Stimulated activated CD4-positive, alpha-beta T cell treated with anti-CD3 and anti-CD28 coated beads, TNF-alpha, amount 100 ng/mL, for 24 hours (primary cell): ENCODE measurements at places on chromosomes 3 and 15.
A peak's percentile ranks its signal among the peaks of the same experiment; 100 is the strongest.

- no peak for DNase-seq
Observed at GRCh38 chr3:151813799-151814198, at the start of gene AADAC. Gene AADAC (plus strand): TSS chr3:151814116. CDS start chr3:151814163, 47 bp downstream.

GRCh38 chr3:68424796-68425460, 507.4 kb downstream of the TAFA4 start:
- DNase-seq, result no peak

- DNase-seq, result no peak
Observed at GRCh38 chr15:93983526-93983925, 247.8 kb upstream of the MCTP2 start.

DNA sequence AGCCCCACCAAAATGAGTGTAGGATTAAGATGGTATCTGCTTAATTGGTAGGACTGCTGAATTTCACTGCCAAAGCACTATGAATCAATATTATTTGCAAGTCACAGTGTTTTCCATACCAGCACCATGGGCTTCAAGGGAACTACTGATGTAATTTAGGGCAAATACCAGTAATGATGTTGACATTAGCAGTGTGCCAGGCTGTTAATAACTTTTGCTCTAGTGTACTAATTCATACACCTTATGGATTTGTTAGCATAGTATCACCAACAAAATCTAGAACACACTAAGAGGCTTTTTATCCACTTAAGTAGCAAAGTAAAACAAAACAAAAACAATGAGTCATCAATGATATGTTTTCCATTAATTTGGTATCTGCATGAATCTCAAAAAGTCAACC, 888.2 kb downstream of the CADM2 start:
- no peak for DNase-seq

- DNase-seq, result no peak
Observed at GRCh38 chr3:10928407-10928960, 64.1 kb upstream of the SLC6A1 start.

GRCh38 chr15:77064539-77065308, 6.2 kb downstream of the TSPAN3 start:
- DNase-seq, result no peak

GRCh38 chr3:179348325-179349013, 960 bp downstream of the MFN1 start:
- no peak for DNase-seq

GRCh38 chr3:52317208-52318000, 1.3 kb downstream of the DNAH1 start:
- peak; percentile 49 for DNase-seq

DNA sequence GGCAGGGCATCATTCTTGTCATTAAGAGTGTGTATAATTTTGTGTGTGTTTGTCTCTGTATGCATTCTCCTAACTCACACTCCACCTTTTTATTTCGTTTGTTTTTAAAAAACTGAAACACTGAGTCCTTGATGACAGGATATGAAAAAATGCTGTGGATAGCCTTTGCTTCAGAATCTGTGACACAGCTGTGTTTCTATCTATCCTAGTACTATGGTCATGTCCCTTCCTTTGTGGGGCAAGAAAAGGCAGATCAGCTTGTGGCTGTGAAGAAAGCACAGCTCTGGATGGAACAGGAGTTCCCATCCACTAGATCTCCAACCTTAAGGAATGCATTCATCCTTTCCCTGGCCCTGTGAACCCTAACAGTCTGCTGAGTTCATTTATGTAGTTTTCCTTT, 60.3 kb downstream of the OTOL1 start:
- DNase-seq, result no peak

GRCh38 chr3:8278448-8278847, 223.2 kb upstream of the LMCD1 start:
- no peak for DNase-seq

- no peak for DNase-seq
Observed at GRCh38 chr3:14388201-14388600, 14.2 kb upstream of the SLC6A6 start.

GRCh38 chr3:24318677-24319287, 175.9 kb downstream of the THRB start:
- DNase-seq, result no peak

DNA sequence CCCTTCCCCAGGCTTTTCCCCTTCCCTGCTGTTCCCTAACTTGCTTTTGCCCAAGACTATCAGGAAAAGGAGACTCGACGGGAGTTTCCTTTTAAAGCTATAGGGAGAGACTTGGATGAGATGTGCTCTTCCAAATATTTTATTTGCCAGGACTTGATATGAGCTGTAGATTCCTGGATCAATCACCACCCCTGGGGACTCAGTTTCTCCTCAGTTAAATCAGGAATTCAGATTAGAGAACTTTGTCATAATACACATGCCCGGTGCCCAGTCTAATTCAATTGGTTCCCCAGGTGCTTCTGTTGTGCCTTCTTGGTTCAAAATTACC, 46.6 kb downstream of the SMAD6 start:
- DNase-seq, result no peak

GRCh38 chr3:148331081-148331846, 366.4 kb upstream of the AGTR1 start:
- DNase-seq, result no peak

DNA sequence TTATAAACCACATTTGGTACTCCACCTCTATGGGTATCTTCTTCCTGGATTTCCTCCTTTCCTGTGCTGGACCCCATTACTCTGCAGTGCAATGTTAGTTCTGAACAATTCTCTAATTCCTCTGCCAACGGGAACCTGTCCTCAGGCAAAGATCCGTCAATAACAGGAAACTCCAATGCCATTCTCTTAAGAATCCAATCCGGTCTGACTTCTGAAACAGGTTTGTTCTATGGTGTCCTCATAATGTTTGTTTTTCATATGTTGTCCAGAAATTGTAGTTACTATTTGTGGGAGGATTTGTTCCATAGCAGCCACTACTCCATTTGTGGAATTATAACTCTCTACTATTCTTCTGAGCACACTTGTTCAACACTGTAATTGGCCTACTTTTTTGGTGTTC, 112.7 kb downstream of the TBL1XR1 start:
- no peak for DNase-seq

DNA sequence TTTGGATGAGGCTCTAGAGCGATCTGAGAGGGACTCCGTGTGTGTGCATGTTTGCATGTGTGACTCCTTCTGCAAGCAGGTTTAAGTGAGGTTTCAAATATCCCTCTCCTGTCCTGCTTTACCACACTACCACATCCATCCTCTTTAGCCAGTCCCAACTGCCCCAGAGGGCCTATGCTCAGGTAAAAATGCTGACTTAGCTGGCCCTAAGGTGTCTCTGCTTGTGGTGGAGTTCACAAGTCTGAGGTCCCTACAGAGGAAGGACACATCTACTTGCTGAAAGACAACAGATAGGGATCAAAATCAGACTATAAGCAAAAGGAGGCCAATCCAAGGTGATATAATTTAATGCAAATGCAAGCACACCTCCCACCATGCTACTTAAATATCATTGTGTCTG, 87.2 kb downstream of the B3GNT5 start:
- DNase-seq, result no peak

- no peak for DNase-seq
Observed at GRCh38 chr3:151795276-151795675, 18.6 kb upstream of the AADAC start.

GRCh38 chr3:46759239-46760167, 41.8 kb upstream of the PRSS50 start:
- no peak for DNase-seq

DNA sequence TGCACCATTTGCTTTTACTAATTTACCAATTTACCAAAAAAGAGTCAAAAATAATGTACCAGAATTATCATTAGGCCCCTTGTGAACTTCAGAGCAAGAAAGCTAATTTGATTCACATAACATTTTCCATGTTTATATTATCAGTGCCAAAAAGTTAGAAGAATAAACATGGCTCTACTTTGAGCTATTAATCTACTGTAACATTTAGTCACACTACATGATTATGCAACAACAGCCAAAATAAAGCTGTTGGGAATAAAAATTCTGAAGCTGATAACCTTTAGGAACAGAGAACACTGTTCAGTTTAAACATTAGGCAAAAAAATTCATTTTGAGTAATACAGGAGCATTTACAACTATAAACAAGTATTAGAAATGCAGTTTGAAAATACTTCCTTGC, 63.6 kb downstream of the PROS1 start:
- no peak for DNase-seq

DNA sequence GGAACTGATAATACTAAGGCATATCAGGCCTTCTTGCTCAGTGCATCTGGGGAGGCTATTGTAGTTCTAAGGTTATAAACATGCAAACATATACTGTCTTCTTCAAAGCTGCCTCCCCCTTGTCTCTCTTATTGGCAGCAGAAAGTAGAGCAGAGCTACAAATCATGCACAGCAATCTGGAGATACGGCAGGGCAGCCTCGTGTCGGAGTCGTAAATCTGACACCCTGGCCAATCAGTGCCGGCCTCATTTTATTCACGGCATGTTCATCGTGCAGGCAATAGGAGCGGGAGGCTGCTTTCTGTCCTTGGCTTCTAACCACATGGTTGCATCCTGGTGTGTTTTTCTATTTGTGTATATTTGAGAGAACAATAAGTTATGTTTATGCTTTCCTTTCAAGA, 300.2 kb upstream of the CNTN6 start:
- DNase-seq, result no peak

GRCh38 chr3:49022688-49023171, 809 bp downstream of the NDUFAF3 start:
- no peak for DNase-seq

GRCh38 chr15:78241017-78241416, 6.7 kb upstream of the ACSBG1 start:
- DNase-seq, result peak; percentile 85

DNA sequence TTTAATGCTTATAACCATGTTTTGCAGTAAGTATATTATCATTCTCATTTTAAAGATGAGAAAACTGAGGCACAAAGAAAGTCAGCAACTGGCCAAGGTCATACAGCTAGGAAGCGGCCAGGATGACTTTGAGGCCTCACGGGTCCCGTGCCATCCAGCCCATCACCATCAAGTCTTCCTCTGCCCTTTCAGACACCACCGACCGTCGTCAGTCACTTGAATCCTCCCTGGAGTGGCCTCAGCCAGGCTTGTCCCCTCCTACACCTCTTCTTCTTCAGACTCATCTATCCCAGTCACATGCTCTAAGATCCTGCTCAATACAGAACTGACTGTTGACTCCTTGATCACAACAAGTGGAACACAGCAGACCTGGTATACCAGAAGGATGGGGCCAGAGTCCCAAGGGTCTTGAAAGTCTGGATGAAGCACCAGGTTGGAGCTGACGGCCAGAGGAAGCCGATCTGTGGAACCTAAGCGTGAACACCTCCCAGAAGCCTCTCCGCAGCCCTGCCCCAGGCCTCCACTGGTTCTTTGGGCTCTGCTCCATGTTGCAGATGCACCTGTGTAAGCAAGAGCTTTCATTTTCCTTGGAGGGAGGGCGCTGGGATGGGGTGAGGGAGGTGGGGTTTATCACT, 22.1 kb downstream of the ITGA11 start:
- DNase-seq, result no peak

DNA sequence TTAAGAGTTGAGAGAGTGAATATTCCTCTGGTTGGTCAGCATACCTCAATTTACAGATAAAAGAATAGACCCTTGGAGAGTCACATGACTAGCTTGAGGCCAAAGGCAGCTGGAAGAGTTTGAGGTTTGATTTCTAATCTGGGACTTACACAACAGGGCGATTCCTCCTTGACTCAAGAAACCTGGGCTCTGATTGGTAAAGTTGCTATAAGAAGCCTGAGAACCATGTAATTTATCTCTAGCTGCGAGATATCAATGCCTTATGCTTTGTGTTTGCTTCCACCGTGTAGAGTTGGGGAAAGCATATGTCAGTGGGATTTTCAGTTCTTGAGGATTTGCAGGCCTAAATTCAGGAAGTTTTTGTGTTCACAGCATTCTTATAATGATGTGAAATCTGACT, 206.0 kb downstream of the KLHL25 start:
- DNase-seq, result no peak

DNA sequence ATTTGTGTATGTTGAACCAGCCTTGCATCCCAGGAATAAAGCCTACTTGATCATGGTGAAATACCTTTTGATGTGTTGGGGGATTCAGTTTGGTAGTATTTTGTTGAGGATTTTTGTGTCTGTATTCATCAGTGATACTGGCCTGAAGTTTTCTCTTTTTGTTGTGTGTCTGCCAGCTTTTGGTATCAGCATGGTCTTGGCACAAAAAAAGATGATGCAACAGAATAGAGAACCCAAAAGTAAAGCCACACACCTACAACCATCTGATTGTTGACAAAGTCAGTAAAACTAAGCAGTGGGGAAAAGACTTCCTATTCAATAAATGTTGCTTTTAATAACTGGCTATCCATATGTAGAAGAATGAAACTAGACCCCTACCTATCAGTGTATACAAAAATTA, 77.6 kb downstream of the TCF12 start:
- no peak for DNase-seq

DNA sequence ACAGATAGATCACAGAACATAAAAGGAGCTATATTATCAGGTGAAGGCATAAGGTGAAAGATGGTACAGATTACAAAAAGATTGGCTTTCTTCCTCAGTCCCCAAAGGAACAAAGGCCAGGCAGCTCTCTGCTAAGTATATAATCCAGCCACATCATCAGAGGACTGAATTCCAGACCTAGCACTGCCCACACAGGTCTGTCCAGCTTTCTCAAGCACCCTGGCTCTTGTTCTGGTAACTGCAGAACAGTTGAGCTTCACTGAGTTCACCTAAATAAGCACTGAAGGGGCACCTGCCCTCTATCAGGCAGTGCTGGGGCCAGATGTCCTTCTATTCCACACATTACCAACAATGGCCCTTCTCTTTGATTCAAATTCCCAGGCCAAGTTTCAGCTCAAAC, 6.3 kb downstream of the DUOXA1 start:
- no peak for DNase-seq

DNA sequence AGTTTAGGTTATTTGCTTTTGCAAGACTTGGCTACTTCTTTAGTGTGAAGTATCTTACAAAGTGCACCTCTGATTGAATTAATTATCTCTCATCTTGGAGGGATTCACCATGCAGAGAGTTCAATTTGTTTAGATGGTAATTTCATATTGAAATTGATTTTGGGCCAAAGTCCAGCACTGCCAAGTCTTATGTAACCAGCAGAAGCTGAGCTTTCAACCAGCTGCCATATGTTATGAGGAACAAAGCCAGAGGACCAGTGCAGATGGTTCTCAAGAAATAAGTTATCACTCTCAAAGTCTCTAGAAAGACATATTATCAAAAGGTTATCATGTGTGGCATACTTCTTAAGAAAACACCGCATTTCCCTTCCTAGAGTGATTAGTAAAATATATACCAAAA, 29.0 kb downstream of the ABHD6 start:
- DNase-seq, result no peak

GRCh38 chr15:78233496-78233895, 869 bp downstream of the ACSBG1 start:
- no peak for DNase-seq

DNA sequence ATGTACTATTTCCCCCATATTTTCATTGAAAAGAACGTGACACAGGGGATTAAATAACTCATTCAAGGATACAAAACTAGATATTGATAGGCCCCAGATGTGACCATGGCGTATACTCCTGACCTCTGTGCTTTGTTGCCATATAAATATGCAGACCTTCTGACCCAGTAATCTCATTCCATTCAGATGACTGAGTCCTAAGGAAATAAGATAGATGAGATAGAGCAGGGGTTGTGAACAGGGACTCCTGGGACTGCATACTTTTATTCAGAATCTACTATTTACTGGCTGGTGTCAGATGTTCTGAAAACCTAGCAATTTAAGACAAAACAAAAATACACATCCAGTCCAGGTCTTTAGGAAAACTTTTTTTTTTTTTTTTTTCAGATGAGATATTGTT, 139.2 kb upstream of the MANF start:
- no peak for DNase-seq

- DNase-seq, result no peak
Observed at GRCh38 chr15:74525945-74526344, 15.1 kb upstream of the ARID3B start.

GRCh38 chr15:29312387-29312786, 42.8 kb upstream of the NSMCE3 start:
- DNase-seq, result no peak
